Stimulated activated CD8-positive, alpha-beta memory T cell treated with anti-CD3 and anti-CD28 coated beads, Interleukin-15, amount 100 ng/mL, for 24 hours (primary cell): ENCODE measurements at places on chromosomes 16 and 17.

- DNase-seq, result no peak
Measured at GRCh38 chr17:29084541-29085146, 41.7 kb downstream of the PIPOX start.

DNA sequence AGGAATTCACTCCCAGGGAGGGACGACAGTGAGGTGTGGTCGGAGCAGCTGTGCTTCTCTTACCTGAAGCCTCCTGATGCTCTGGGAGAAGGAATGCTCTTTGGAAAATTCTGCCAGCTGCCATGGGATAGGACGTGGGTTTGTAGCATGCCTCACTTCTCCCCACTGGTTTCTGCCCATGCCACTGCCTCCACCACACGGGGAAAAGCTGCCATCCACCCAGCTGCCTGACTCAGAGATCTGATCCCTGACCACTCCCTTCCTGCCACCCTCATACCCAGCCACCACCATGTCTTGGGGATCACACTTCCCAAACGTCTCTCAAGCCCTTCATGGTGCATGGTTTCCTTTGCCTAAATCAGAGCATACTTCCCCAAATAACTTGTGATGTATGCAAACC lies 80.0 kb downstream of the CPPED1 start:
- no peak for DNase-seq

DNA sequence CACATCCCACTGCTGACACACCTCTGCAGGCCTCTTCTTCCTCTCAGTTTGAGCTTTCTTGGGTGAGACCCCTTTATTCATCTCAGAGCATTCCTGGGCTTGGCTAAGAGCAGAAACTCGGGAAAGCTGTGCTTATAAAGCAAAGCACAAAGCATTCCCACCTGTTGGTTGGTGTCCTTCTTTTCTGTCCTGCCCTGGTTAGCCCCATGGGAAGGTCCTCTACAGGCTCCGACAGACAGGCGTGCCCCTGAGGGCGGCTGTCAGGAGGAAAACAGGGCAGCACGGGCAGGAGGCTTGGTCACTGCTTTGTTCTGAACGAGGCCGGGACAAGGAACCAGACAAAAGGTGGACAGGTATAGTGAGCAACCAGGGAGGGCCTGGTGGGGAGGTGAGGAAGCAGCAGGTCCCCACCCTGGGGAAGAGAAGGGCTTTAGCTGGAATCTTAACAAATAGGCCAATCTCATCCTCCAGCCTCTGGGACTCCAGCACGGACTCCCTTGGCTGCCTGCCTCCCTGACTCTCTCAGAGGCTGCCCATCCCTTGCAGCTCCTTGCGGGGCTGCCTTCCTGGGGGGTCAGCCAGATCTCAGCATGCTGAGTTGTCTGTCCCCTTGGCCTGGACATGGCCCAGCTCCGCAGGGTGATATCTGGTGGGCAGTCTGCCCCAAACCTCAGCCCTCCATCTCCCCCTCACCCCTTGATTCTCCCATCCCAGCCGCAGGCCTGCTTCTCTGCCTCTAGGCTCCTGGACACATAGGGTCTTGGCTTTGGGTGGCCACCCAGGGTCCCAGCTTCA lies 1.7 kb downstream of the MEOX1 start:
- no peak for DNase-seq

DNA sequence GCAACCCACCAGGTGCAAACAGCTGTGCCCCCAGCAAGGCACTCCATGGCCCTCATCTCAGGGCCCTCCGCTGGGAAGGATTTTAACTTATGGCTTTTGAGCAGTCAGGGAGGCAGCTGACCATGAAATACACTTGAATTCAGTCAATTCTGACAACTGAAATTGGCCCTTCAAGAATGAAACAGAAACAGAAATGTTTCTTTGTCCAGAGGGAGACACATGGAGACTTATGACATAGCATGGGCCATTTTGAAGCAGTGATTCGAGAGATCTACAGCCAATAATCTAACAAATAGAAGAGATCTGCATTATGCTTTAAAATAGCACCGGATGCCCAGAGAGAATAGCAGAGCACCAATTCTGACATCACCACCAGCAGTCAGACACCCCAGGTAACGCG lies 7.5 kb downstream of the CACNG1 start:
- DNase-seq, result no peak

GRCh38 chr17:76644995-76645394 lies 1.4 kb upstream of the ST6GALNAC1 start:
- no peak for DNase-seq

- DNase-seq, result no peak
Measured at GRCh38 chr17:57875290-57876022, 25.6 kb upstream of the MRPS23 start.

GRCh38 chr17:10033449-10033848 lies 128.4 kb upstream of the RCVRN start:
- no peak for DNase-seq

DNA sequence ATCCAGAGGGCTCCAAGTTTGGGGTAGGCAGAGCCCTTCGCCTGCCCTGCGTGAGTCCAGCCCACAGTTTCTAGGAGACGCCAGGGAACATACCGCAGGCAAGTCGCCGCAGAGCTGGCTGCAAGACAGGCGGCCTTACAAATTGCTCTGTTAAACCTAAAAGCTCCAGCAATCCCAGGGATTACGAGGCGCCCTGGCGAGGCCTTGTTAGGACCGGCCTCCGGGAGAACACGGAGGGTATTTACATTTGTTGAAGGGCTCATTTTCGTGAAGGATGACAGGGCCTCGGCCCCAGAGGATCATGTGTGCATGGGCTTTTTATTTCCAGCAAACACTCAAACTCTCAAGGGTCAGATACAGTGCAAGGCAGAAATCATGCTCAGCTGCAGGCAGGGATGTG lies 77.6 kb upstream of the FOXF1 start:
- no peak for DNase-seq

- DNase-seq, result no peak
Measured at GRCh38 chr17:3803308-3803640, 2.3 kb upstream of the ITGAE start.

DNA sequence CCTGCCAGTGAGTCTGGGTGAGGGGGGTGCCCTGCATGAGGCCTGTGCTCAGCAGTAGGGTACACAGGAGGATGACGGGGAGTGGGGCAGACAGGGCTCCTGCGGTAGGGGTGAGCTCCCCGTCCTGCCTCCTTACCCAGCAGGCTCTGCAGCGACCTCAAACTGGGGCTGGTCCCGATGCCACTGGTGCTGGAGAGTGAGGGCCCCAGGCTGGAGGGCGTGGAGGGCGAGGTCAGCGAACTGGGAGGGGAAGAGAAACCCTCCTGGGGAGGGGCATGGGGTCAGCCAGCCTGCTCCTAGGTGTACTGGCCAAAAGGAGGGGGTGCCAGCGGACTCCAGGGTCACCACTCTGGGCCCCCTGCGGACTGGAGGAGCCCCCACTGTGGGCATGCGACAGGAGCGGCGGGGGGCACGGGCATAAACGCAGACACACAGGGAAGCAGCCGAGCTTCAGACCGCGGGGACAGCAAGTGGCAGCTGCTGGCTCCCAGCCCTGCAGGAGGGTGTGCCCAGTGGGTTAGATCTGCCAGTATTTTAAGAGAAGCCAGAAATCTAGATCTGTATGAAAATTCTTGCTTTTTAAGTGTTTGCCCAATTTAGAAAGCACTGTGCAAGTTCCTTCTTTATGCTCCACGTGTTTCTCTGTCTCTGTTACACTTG lies 9.0 kb upstream of the VASN start:
- no peak for DNase-seq

DNA sequence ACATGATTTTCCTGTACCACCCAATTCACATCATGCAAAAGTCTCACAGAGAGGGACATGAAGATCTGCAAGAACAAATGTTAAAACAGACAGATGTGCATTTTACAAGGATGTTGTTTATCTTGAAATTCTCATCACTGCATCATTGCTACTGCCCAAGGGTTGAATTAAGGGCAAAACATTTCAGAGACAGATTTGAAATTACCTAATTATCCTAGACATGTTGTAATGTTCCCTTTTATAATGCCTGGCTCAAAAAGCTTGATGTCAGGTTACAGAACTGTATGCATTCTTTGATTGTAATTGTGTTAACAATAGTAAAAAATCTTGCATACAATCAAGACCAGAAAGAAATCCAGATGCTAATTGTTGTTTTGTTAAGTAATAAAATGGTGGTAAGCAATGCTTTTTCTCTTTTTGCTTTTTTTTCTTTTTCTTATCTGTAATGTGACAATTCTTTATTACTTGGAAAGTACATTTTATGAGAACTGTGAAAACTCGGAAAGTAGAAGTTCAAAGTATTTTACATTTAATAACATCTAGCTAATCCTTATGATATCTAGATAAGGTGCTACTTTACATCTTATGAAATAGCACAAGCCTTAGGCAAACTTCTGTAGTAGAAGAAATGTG lies 3.6 kb upstream of the DUSP14 start:
- no peak for DNase-seq

GRCh38 chr17:73753751-73754496 lies 109.7 kb upstream of the SDK2 start:
- no peak for DNase-seq

- DNase-seq, result no peak
Measured at GRCh38 chr16:46848768-46849764, 18.1 kb upstream of the C16orf87 start.

DNA sequence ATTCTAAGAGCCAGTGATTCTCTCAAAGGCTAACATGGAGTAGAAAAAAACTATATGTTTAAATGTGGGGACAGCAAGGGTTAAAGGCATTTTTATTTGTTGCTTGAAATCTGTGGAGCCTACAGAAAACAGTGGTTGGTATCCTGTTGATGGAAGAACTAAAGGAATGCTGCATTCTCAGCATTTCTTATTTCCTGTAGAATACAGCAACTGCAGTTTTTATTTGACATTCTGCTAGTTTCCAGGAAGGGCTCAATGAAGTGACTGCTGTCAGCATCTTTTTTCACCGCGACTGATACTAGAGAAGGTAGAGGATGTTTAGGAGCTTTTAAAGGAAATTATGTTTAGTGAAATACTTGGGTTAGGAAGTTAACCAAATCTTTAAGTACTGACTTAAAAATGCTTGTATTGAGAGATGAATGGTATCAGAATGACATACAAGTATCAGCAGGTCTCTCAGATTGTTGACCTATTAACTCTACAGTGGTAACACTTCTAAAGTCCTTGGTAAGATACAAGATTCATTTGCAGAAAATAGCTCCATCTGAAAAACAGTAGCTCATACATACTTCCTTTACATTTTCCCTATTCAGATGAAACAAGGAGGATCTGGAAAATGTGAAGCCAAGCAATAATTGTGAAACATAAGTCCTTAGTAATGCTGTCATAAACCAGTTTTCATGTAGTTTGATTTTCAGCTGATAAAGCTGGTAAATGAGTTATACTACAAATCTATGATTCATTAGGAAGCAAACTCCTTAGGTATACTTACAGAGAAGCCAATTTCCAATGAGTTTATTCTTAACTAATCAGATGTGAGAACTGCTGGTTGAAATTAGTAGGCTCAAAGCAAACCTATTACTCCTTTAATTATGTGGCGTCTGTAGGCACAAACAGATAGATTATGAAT lies 15.2 kb downstream of the CLTC start:
- no peak for DNase-seq

- DNase-seq, result no peak
Measured at GRCh38 chr17:29451121-29451742, 61.1 kb downstream of the TAOK1 start.

GRCh38 chr16:71882505-71883167 lies 1.3 kb downstream of the ZNF821 start:
- DNase-seq, result no peak

- DNase-seq, result no peak
Measured at GRCh38 chr17:32586666-32587065, 99.9 kb downstream of the CDK5R1 start.

- DNase-seq, result no peak
Measured at GRCh38 chr17:57746221-57746620, 1.1 kb upstream of the CCDC182 start.
